ENCODE measurements at places on chromosomes 2 and 18.
A peak's percentile ranks its signal among the peaks of the same experiment; 100 is the strongest.

DNA sequence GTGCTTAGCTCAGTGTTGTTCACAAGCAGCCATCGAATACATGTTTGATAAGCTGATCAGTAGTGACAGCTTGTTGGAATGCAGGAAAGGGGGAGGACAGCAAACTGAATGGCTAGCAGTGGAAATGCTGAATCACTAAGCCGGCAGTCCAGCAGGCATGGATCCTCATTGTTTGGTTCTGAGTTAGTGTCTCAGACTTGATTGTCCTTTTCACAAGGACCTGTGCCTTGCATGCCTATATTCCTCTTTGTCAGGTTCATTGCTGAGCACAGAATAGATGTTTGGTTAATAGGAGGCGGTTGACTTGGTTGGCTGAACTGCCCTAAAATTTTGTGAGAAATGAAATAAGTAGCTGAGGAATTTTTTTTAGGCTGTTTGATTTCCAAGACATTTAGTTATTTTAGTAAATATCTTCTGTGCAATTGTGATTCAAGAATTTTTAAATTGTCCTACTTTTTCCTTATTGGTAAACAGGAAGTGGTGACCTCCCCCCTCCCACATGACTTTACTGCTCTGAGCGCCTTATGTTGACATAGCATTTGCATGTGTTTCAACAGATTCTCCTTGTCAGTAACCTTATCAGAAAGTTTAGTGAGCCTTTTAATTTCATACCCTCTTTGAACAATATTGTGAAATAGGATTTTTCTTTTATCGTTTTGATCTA lies 21.4 kb upstream of the STON1 start:
- DNase-seq = no peak

- no peak for DNase-seq
Measured at GRCh38 chr2:10894264-10894935, 17.3 kb upstream of the KCNF1 start.

- no peak for DNase-seq
Measured at GRCh38 chr2:174024524-174025270, 59.5 kb upstream of the SP3 start.

DNA sequence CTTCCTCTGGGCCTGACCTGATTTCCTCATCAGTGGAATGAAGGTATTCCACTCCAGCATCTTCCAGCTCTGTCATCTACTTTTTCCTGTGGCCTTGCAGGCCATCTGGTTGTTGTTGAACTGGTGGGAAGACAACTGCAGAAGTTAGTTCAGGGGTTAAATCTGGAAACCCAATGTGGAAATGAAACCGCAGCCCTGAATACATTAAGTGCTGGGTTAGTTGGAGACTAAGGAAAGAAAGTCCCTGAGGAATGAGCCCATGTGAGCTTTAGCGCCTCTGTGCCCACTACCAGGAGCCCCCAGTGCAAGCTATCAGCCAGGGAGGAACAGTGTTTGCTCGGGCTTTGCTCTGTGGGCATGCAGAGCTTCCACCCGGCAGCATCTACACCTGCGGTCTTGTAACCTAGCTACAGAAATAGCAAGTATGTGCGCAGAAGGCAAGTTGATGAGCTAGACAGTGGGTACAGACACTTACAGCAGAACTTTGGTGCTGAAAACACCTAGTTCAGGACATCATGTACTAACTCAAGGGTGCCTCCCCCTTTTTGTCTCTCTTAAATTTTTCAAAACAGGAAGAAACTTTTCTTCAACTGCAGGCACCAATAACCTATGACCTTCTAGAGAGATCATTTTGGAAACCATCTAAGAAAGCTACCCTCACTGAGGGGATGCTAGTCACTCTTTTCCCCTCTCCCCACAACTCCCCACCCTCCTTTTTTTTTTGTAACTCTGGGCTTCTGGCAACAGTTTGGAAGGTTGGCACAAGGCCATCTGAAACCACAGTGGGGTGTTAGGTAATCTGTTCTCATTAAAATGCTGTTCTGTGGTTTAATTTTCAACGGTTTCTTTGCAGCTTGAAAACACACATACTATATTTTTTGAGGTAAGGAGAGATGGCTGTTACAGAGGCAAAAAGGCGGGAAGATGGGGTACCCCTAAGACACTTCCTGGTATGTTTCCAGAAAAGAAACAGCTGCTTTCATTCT lies 18.3 kb upstream of the CXCR4 start:
- DNase-seq = peak; percentile 42

DNA sequence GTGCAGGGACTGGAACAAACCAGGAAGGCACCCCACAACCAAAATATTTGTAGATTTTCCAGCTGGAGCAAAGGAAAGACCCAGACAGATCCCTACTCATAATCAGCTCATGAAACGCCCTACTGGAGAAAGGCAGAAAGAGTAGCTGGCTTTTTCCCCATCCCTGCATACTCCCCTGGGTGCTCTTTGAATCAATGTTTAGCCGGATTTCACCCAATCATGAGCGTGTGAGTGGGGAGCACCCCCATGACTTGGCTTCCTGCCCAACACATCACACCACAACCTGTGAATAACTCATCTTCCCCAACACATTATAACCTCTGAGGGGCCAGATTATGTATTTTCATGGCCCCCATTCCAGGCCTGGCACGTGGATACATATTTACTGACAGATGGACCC lies 35.1 kb upstream of the SLC14A1 start:
- no peak for DNase-seq

- DNase-seq = peak; percentile 43
Measured at GRCh38 chr2:180520921-180521581, 459.4 kb upstream of the UBE2E3 start.

- no peak for DNase-seq
Measured at GRCh38 chr2:134663451-134664450, 55.0 kb downstream of the TMEM163 start.

DNA sequence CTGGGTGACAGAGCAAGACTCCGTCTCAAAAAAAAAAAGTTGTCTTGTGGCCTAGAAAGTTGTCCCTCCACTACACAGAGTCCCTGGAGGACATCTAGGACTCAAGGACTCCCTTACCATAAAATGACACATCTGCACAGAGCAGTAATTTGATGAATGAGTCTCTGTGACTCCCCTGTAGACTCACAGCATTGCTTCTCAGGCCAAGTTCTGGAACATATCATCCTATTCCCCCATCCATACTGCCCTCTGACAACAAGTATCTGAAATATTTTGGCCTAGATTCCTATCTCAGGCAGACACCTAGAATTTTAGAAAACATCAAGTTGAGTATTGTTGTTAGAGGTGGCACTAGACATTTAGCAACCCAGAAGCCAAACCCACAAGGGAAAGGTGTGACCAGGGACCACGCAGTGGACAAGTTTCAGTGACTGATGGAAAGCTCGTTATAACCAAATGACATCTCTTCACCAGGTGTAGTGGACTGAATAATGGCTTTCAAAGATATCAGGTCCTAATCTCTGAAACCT lies 97.9 kb upstream of the ATP8B1 start:
- DNase-seq = no peak

GRCh38 chr2:85945586-85945985 lies 56.8 kb upstream of the ST3GAL5 start:
- no peak for DNase-seq

DNA sequence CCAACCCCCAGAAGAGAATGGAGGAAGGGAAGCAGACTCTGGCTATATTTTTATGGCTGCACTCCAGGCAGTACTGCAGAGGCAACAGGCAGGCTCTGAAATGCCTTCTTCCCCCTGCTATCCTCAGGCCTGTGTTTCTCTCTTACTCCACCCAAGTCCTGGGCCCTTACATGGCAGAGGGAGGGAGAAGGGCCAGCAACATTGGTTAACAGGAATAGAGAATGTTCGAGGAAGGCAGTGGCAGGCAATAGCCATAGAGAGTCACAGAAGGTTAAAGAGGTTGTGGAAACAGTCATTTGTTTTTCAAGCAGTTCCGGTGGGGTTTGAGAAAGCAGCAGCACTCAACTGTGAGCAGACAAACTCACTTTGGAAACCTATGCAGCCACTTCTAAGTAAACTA lies 15.1 kb upstream of the DARS1 start:
- DNase-seq = no peak

- DNase-seq = no peak
Measured at GRCh38 chr18:2901423-2901985, 54.7 kb downstream of the EMILIN2 start.

DNA sequence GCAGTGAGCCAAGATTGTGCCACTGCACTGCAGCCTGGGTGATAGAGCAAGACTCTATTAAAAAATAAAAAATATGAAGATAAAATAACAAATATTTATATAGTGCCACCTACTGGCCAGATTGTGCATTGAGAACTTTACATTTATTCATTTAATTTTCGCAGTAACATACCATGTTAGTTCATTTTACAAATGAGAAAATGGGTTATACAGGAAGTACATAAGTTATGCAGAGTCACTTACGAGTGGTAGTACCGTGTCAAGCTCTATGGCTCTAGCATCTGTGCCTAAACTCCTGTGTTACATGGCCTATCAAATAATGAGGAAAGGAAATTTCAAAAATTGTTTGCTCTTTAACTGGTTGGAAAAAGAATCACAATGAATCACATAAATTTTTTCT lies 27.9 kb downstream of the RIF1 start:
- DNase-seq = no peak

GRCh38 chr2:238039985-238040384 lies 20.8 kb upstream of the SCLY start:
- no peak for DNase-seq

GRCh38 chr2:68709421-68709911 lies 25.1 kb upstream of the ARHGAP25 start:
- DNase-seq = peak; percentile 46

GRCh38 chr18:10739152-10739551 lies 213.3 kb downstream of the NAPG start:
- no peak for DNase-seq

DNA sequence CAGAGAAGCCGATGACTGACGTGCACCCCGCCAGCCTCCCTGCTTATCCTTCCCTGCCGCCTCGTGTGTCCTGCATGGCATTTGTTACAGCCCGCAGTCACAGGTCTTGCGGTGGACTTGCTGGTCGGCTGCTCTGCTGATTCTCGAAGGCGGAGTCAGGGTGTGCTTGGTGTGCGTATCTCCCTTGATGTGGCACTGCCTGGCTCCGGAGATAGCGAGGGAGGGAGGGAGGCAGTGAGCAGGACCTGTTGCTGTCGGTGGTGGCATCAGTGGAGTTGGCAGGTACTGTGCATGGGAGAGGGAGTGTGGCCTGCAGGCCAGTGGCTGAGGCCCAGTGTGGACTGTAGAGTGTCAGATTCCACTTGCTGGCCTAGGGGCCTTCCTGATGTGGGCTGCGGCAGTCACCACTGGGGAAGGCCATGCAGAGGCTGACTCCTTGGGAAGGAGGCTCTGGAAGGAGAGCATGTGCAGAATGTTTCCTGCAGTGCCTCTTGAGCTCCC lies 198.9 kb downstream of the AGAP1 start:
- no peak for DNase-seq

DNA sequence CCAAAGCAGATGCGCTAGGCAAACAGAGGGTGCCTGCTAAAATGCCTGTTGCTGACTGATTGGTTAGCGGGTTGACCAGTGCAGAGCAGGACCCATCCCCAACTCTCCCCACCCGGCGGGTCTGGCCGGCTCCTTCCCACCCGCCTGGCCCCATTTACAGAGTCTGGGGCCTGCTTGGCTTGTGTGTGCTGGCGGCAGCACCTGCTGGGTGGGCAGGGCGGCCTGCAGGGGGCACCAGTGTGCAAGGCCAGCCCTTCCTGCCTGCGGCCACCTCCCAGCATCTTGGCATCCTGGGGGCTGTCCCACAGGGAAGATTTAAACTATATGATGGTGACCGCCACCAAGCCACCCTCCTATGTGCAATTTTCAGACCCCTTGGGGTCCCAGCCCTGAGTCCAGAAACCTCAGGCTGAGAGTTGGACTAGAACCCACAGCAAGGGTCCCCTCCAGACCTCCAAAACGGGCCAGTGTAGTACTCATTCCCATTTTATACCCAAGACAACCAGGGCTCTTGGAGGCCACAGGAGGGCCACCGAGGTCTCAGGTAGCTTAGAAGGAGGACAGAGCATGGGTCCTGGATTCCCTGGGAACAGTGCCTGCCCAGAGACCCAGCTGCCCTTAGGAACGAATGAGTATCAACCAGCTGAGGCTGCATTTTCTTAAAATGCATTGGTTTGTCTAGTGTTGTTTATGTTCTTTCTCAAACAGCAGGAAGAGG lies 173.6 kb downstream of the SMAD7 start:
- DNase-seq = peak; percentile 34

DNA sequence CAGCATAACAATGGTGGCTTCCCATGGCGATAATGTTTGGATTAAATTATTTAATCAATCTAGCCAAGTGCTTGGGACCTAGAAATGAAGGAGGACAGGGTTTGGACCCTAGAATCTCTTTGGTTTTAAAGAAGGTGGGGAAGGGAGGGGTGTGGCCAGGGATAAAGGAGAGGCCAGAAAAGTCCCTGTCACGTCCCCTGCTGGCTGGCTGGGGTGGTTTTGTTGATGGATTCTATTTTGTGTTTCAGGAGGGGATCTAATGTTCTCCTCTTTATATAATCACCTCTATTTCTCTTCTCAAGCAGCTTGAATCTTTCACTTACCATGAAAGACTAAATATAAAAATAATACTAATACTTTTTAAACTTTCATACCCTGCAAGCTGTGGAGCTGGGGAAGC lies 52.6 kb upstream of the GALR1 start:
- no peak for DNase-seq

DNA sequence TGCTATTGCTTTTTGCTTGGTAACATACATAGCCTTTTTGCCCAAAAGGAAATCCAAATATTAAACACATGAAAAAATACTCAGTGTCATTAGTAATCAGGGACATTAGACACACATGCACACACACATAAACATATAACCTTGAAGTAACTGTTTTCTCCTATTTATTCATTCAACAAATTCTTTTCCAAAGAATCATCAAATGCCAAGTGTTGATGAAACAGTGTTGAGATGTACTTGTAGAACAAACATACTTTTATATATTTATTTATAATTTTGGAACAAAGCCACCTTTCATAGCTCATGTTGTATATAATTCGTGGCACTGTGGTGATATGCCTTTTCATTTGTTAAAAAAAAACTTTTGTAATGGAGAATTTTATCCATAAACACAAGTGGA lies 81.0 kb downstream of the APLF start:
- no peak for DNase-seq

DNA sequence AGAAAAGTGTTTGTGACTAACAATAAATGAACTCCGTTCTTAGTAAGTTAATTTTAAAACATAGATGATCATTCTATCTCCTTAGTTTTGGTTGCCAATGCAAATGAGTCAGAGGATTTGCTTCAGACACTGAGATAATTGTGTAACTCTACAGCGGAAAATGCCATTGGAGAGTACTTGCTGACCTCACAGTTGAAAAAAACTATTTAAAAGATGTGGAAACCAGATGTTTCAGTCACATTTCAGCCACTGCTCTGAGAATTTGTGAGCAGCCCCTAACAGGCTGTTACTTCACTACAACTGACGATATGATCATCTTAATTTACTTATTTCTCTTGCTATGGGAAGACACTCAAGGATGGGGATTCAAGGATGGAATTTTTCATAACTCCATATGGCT lies at the start of gene TNFAIP6:
TNFAIP6 (plus strand) TSS at position 234 of the 400 bp plus-strand sequence; CDS start at position 309, 75 bp downstream.
- DNase-seq = no peak

DNA sequence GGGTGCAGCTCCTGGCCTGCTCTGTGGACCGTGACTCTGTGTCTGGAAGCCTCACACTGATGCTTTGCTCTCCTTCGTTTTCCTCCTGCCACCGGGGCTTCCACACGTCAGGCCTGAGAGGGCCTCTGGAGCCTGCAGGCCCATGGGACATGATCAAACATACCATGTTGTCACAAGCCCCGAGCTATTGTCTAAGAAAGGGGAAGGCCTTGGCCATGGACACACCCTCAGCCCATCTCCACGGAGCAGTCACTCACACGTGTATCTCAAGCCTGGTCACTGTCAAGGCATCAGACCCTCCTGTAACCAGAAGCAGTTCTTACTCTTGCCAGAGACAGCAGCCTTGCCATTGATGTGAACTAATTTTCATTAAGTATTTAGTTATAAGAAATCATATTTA lies 814.1 kb upstream of the SALL3 start:
- no peak for DNase-seq
